Fibroblast of skin of right quadriceps (primary cell): ENCODE measurements at places on chromosomes 5 and 9.

GRCh38 chr5:180642779-180643178 lies 6.6 kb downstream of the FLT4 start:
- DNase-seq, result no peak

DNA sequence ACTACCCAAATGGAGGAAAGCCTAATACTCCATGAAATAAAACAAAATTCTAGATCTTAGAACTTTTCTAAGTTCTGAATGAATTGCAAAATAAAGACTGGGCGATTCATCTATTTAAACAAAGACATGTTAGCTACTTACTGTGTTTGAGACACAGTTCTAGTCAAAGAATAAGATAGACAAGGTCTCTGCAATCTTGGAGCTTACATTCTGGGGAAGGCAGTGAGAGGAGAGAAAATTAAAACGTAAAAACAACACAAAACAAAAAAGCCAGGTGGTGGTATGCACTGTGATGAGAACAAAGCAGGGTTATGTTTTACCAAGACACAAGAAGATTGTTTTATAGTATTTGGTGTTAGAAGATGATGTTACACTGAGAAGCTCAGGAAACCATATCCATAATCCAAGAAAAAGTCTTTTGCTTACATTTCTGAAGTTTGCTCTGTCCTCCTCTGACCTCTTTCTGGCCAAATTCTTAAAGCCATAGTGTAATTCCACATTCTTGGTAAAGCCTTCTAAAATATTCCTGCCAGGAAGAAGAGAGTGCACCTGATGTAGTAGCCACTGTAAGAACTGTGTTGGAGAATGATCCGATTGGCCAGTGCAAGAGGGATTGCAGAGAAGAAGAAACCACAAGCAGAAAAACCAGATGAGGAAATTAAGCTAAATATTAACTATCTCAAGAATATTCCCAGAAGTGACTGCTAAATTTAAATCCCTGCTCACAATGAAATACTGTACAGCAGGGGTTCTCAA lies 218.4 kb downstream of the PCSK1 start:
- DNase-seq, result no peak

DNA sequence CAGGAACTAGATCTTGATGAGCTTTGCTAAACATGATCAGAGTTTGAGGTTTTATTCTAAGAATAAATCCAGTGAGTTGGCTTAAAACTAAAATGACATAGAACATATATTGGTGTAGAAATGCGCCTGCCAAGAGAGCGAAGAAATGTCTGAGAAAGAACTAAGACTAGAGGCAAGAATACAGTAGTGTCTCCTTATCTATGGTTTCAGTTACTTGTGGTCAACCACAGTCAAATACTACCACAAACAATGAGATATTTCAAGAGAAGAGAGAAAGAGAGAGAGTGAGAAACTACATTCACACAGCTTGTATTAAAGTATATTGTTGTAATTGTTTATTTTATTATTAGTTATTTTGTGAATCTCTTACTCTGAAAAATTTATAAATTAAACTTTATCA lies 254.4 kb upstream of the CDH10 start:
- no peak for DNase-seq

GRCh38 chr5:141916522-141916921 lies 7.1 kb upstream of the DELE1 start:
- no peak for DNase-seq

DNA sequence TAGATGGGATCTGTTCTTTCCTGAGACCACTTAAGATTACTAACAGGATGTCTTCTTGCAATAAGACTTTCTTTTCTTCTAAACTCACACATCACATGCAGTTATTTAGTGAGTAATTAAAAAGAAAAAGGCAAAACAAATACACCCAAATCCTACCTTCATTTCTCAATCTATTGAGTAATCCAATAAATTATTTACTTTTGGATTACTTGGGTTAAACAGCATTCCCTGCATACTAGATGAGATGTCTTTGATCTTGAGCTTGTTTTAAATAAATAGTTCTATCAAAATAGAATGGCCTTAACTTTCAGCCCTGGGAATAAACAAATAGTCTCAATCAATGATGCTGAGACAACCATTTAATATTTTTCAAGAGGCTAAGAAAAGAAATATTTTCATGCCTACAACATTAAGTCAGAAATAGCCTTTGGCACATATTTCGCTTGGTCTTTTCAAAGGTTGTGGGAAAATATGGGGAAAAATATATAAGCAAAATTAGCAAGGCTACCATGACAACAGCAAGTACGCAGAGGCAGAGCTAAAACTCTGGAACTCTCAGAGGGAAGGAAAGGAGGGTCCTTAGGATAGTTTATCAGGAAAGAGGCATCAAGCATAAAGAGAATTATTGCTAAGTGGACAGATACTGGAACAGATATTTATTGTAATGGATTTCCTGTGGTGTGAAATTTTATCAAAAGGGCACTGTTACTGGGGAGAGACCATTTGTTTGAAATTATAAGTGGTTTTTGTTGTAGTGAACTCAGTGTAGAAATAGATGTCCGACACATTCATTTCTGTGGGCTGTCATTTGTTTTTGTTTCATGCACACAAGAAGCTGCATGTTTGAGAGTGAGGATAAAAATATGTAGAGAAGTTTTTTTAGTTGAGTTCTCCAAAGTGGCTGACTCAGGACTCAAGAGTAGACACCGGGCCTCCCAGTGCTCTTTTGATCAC lies 70.2 kb upstream of the CDH6 start:
- DNase-seq, result no peak

GRCh38 chr5:65065001-65065511 lies 296.3 kb downstream of the CWC27 start:
- DNase-seq, result no peak

DNA sequence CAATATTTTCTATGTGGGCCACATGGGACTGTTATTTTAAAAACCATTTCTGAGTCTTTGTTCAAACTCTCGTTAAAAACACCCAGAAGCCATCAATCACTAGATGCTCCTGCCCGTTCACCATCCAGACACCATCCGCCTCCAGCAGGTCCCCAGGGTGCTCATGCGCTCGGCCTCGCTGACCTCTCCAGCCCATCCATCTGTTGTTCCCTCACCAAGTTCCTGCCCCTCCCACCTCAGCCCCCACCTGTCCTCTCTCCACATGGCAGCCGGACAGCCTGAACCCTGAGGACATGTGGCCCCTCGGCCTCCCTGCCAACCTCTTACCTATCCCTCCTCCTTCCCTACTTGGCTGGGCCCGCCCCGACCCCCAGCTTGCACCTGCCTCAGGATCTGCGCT lies 31.6 kb downstream of the NSUN2 start:
- no peak for DNase-seq

DNA sequence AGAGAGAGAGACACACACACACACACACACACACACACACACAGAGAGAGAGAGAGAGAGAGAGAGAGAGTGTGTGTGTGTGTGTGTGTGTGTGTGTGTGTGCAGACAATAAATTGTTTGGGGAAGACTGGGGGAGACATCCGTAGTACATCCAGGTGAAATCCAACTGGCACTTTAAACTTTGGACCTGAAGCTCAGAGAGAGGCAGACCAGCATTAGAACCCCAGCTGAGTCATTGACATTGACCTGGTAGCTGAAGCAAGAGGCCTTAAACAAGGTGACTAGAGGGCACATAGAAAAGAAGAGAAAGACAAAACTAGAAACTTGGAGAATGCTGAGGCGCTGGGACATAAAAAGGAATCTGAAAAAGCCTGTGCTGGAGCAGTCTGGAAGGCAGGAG lies 251.5 kb downstream of the CRB2 start:
- no peak for DNase-seq

- no peak for DNase-seq
These were observed 163.2 kb upstream of the TRPC7 start for GRCh38 chr5:136528481-136529030.

- no peak for DNase-seq
These were observed 54.5 kb upstream of the EQTN start for GRCh38 chr9:27351438-27351837.

GRCh38 chr9:108835831-108836230 lies 20.0 kb downstream of the ACTL7B start:
- DNase-seq, result peak; percentile 41
